SW 1271 (cell line): ENCODE measurements at places on chromosomes 16 and 17.

GRCh38 chr16:49649013-49649765 lies 206.7 kb downstream of the ZNF423 start:
- no peak for DNase-seq

DNA sequence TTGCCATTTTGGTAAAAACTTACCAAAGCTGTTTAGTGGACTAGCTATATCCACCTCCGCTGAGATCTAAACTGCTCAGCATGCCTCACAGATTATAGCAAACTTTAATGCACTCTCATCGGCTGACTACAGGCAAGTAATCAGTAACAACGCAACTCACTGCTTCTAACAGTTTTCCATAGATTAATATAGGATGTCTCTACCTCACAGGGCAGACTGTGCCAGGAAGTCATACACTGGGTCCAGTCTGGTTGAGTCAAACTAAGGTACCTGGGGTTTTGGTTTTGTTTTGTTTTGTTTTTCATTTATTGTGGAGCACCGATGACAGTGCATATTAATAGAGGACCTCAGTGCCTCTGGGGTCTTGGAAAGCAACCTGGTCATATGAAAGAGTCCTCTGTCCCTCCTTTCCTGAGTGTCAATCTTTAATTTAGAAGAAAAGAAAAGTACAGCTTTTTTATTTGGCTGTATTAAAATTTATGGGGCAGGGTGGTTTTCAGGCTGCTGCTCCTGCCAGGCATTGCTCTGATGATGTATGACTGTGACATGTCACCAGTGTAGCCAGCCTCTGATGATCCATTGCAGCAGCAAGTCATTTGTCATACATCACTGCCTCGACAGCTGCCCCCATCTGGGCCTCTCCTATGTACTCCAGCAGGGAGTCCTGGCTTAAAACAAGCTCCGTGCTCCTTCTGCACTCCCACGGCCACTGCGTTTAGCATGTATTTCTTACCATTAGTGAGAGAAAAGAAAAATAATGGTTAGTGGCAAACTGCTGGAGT lies 854.1 kb downstream of the KCNJ2 start:
- DNase-seq: no peak

DNA sequence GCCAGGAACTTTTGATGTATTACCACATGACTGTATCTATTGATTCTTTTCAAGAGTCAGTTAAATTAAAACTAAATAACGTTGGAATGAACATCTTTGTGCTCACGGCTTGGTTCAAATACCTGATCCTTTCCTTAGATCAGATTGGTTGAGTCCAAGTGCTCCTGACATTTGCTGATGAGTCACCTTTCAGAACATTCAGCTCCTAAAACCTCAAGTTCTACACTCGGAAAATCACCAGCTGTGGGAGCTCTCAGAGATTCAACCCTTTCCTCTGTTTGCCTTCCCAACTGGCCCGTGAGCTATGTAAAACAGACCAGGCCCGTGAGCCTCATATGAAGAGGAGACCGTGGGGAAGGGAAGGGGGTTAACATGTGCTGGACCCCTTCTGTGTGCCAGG lies 68.1 kb downstream of the RTN4RL1 start:
- no peak for DNase-seq

DNA sequence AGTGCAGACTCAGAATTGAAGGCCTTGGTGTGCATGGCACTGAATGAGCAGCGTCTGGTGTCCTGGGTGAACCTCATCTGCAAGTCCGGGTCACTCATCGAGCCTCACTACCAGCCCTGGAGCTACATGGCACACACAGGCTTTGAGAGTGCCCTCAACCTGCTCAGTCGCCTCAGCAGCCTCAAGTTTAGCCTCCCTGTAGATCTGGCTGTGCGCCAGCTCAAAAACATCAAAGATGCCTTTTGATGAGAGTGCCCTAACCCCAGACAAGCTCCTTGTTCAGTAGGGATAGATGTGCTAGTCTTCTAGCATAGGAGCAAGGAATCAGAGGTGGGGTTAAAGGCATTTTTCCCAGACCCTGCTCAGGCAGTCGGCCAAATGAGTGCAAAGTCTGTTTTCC lies 6.7 kb upstream of the RPL27 start:
- no peak for DNase-seq

GRCh38 chr17:62720126-62720850 lies 87.8 kb downstream of the MARCHF10 start:
- no peak for DNase-seq

DNA sequence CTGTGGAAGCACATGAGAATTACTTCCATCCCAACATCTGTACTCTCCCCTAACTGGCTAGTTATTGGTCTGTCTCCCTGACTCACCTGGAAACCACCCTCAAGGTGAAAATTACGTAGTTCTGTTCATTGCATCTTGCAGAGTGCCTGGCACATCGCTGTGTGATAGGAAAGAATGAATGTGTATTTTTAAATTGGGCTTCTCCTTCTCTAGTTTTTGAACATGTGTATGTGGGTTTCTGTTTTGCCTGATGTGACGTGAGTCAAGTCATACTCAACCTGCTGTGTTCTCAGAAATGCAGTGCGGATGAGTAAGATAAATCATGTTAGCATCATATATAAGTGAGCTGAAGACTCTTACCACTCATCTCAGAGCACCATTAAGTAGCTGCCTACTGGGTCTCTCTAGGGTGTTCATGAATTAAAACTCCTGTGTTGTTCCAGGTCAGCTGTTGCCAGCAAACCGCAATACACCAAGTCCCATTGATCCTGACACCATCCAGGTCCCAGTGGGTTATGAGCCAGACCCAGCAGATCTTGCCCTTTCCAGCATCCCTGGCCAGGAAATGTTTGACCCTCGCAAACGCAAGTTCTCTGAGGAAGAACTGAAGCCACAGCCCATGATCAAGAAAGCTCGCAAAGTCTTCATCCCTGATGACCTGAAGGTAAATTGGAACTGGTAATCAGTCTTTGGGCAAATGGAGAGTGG lies 50.2 kb downstream of the HLF start:
- no peak for DNase-seq

GRCh38 chr17:81397314-81398175 lies 2.3 kb downstream of the BAHCC1 start:
- no peak for DNase-seq

GRCh38 chr16:7871371-7871770 lies 538.7 kb downstream of the RBFOX1 start:
- DNase-seq: no peak

DNA sequence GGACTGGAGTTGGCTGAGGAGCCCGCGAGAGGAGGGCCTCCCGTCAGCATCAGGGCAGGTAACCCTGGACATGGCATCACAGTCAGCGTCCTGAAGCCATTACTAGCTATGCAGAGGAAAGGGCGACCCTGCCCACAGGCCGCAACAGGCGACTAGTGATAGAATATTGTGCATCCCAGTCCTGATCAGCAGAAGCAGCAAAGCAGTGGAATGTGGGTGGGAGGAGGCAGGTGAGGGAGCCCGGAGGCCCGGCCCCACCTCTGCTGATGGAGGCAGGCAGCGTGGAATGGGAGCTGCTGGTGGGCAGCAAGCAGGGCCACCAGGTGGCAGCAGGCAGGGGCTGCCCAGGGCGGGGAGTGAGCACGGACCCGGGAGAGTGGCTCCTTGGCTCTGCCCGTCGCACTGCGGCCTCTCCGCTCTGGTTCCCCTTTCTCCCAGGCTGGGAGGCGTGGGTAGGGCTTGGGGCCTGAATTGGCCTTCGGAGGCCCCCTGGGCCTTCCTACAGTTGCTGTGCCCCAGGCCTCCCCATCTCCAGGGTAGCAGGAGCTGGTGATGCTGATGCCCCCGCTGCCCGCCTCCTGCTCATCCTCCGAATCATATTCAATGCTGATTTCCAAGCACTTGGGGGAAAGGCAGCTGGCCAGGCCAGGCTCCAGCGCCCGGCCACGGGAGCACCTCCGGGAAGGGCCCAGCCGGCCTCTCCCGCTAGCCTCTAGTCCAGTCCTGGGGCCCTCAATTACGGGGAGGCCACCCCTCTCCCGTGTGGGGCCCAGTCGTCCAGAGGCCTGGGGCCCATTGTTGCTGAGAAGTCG lies 20.2 kb downstream of the TSPOAP1 start:
- DNase-seq: no peak

DNA sequence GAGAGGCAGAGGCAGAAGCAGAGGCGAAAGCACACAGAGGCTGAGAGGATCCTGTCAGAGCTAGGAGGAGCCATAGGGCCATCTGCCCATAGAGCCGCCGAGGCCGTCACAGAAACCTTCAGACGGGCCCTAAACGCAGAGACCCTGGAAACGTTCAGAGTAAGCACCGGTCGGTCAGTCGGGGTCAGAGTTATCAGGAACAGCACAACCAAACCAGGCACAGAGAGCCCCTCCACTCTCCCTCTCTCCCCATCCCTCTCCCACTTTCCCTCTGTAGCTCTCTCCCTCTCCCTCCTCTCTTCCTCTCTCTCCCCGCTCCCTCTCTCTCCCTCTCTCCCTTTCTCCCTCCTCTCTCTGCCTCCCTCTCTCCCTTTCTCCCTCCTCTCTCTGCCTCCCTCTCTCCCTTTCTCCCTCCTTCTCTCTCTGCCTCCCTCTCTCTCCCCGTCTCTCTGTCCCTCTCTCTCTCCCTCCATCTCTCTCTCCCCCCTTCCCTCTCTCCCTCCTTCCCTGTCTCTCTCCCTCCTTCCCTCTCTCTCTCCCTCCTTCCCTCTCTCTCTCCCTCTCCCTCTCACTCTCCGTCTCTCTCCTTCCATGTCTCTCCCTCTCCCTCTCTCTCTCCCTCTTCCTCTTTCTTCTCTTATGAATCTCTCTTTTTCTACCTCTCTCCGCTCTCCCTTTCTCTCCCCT lies 138.9 kb downstream of the C16orf95 start:
- no peak for DNase-seq

- no peak for DNase-seq
Observed at GRCh38 chr17:80726558-80727408, 182.1 kb downstream of the RPTOR start.

- DNase-seq: no peak
Observed at GRCh38 chr17:58344047-58344790, 7.8 kb downstream of the SUPT4H1 start.

GRCh38 chr16:84836234-84836647 lies 16.5 kb downstream of the CRISPLD2 start:
- no peak for DNase-seq

DNA sequence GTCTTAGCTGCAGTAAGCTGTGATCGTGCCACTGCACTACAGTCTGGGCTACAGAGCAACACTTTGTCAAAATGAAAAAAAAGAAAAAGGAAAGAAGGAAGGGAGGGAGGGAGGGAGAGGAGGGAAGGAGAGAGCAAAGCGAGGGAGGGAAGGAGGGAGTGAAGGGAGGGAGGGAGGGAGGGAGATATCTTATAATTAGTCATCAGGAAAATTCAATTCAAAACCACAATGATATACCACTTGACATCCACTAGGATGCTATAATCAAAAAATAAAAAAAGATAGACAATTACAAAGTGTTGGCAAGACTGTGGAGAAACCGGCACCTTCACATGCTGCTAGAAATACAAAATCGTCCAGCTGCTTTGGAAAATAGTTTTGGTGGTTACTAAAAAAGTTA lies 93.8 kb downstream of the CDC27 start:
- DNase-seq: no peak

- DNase-seq: no peak
Observed at GRCh38 chr16:58699151-58699550, 14.6 kb upstream of the SLC38A7 start.

GRCh38 chr17:68600931-68601564 lies at the start of gene FAM20A:
TSS of gene FAM20A (minus strand) at chr17:68601367. CDS start at chr17:68600666, 701 bp downstream.
- no peak for DNase-seq

DNA sequence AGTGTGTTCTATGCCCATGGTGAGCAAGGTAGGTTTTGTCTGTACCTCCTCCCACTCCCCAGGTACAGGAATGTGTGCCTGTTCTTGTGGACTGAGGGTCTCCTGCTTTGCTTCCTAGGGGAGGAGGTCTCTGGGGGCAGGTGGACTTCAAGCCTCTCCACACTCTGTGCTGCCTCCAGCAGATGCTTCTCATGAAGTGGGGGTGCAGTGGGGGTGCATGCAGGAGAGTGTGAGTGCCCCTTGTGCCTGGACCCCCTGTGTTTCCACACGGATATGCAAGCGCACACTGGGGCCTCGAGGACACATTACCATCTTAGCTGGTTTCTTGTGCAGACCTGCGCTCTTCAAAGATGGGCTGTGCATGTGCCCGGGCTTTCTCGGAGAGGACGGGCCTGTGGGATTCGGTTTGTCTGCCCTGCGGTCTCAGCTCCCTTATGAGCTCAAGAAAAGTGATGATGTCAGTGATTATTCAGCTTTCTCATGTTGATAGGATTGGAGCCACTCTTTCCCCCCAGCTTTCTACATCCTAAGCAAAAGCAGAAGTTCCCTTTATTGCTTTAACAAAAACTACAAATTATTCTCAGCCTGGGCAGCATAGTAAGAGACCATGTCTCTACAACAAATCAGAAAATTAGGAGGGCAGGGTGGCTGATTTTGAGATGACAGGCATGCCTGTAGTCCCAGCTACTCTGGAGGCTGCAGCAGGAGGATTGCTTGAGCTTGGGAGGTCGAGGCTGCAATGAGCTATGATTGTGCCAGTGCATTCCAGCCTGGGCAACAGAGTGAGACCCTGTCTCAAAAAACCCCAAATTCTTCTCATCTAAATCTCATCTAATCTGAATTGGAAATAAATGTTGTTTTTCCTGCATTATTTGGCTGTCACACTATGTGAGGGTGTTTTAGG lies 86.8 kb downstream of the RPTOR start:
- no peak for DNase-seq

- DNase-seq: no peak
Observed at GRCh38 chr17:81927152-81927652, 333 bp downstream of the MAFG start.

- DNase-seq: no peak
Observed at GRCh38 chr16:20348365-20349185, 3.9 kb downstream of the UMOD start.

- no peak for DNase-seq
Observed at GRCh38 chr17:39014044-39014794, 47.0 kb upstream of the FBXO47 start.

DNA sequence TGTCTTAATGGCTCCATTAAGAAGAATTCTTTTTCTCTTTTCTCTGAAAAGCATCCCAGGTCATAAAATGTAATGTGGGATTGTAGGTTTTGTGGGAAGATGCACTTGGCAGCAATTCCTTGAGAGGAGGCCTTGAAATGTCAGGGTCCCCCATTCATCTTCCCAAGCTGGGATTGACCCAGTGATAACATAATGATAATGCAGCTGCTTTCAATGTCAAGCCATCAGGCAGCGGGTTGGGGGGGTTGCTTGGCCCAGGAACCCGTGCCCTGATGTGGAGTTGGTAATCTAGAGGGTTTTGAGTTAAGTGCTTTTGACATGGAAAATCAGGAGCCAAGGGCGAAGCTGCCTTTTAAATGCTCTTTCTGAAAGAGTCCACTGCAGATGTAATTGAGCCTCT lies 484.0 kb downstream of the WWOX start:
- DNase-seq: no peak

- no peak for DNase-seq
Observed at GRCh38 chr17:37516127-37516571, 26.5 kb downstream of the DUSP14 start.
